NCI-H226 (cell line): ENCODE measurements at places on chromosomes 7 and 10.
A peak's percentile ranks its signal among the peaks of the same experiment; 100 is the strongest.

- no peak for DNase-seq
Observed at GRCh38 chr7:2509298-2509906, 10.2 kb upstream of the LFNG start.

GRCh38 chr10:9102026-9102425, 1047.5 kb downstream of the GATA3 start:
- DNase-seq = no peak

- DNase-seq = no peak
Observed at GRCh38 chr10:85608706-85609105, 757.9 kb downstream of the GRID1 start.

DNA sequence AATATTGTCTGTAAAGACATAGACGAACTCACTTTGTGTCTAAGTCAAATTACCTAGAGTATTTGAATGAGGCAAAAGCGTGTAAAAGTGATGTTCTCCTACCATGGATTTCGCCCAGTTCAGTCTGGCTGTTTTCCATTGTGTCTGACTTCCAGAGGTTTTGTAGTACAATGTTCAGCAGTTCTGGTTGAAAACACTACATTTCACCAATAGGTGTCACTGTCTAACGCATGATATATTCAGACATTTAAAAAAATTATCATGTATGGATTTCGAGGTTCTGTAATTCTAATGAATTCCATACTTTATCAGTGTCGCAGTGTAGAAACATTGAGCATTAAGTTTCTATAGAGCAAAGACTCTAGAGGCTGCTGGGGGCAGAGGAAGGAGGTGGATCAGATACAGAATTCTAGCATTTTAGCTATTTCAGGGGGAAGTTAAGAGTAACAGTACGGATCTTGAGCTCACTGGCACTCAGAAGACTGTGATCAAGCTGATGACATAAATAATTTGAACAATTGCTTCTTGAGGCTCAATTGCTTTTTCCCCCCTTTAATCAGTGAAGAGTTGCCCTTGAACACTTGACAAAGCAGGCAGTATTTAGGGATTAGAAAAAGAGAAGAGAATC, 196.9 kb upstream of the RHOBTB1 start:
- DNase-seq = peak; percentile 18

DNA sequence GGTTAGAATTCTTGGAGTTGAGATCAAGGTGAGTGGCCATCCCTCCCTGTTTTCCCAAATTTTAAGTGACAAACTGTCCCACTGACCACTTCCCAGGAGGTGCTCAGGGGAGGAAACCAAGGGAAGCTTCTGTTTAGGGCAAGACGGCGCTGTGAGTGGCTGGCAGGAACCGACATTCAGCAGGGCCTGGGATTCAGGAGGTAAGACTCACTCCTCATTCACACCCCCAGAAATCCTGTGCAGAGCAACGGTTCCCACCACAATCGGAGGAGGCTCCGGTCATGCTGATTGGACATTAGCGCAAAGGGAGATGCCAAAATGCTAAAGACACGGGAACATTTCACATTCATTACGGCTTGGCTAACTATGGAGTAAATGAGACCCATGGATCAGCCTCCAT, 200.9 kb downstream of the GRID1 start:
- no peak for DNase-seq

DNA sequence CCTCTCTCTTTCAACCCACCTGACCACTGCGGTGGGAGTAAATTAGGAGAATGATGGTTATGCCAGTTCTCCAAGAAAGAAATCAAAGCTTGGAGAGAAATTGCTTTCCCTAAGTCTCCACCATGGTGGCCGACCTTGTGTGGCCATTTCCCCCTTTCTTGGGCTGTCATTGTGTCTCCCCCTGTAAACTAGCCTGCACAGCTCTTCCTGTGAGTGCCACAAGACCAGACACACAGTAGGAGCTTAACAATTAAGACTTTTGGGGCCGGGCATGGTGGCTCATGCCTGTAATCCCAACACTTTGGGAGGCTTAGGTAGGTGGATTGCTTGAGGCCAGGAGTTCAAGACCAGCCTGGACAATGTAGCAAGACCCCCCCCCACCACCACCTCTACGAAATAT, 18.9 kb upstream of the LIMK1 start:
- DNase-seq = no peak

DNA sequence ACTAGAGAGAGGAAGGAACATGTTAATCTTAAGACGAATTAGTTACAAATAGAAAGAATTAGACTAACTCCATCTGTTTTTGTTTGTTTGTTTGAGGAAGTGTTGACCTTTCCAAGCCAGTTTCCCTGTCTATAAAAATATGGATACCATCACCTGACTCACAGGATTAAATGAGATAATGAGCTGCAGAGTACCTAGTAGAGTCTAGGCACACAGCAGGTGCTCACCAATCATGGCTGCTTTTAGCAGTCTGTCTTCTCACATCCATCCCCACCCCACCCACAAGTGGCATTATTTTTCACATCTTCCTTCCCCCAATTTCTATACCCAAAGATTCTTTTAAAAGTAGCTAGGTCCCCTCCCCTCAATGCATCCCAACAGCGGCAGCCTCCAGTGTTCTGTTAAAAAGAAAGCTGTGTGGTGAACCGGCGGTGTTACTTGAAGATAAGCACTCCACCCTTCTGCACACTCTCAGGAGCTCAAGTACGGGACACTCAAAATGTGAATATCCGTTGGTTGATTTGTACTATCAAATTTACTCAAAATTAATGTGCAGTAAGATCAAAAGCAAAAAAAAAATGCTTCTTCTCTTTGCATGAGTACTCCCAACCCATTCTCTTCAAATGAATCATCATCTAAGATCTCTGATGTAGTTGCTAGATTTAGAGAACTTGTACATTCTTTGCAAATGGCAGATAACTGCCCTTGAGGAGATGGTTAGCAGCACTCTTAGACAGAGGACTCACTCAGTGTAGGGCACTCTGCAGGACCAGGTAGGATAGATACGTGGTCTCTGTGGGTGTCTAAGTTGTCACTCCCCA, 145.4 kb upstream of the ASAH2 start:
- peak; percentile 82 for DNase-seq

DNA sequence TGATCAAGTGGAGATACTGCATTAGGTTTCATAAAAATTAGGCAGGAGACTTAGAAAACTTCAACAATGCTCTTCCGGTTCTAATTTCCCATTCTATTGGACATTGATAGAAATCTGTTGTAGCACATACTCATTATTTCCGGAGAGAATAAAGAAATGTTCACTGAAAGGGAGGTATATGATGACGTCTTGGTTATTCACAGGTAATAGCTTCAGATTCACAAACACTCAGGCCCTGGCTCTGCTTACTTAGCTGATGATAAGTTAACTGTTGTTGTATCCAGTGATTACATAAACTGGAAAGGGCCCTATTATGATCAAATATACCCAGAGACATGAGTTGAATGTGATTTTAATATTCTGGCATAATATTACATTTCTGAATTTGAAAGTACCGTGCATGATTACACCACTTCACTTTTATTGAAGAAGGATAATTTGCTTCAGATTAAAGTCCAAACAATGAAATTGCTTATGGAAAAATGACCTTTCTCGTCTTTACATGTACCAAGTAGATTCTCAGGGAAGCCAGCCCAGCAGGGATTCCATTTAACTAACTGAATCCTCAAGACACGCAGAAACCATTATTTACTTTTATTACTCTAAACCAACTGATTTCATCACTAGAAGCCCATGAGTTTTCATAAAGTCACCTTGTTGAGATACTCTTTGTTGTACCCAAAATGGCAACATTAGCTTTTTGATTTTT, 288.0 kb upstream of the PITRM1 start:
- DNase-seq = no peak

GRCh38 chr10:14356921-14357320, 26.2 kb upstream of the FRMD4A start:
- DNase-seq = no peak
